Activated CD4-positive, alpha-beta T cell treated with anti-CD3 and anti-CD28 coated beads, Interleukin-2, amount 10 ng/mL, durations not matched to agents 24 days and 14 days (primary cell): ENCODE measurements at places on chromosomes 3 and 15. TPM values are rescaled to one million over a fixed set of nuclear protein-coding genes. Genes with fewer than 3 reads are reported as not detected.
A peak's percentile ranks its signal among the peaks of the same experiment; 100 is the strongest.

Gene NMNAT3
- total RNA-seq: 0.73 and 1.0 TPM in 2 replicates

Gene LDHAL6B
- not detected in 2 replicates for total RNA-seq

Gene UBE2E1
- total RNA-seq: 72.6 and 79.5 TPM in 2 replicates

Gene SPESP1
- 0.51 and 1.1 TPM in 2 replicates for total RNA-seq

Gene TMEM158
- total RNA-seq: 0.44 and 0.66 TPM in 2 replicates

Gene P2RY1
- 0.77 and 0.92 TPM in 2 replicates for total RNA-seq

DNA sequence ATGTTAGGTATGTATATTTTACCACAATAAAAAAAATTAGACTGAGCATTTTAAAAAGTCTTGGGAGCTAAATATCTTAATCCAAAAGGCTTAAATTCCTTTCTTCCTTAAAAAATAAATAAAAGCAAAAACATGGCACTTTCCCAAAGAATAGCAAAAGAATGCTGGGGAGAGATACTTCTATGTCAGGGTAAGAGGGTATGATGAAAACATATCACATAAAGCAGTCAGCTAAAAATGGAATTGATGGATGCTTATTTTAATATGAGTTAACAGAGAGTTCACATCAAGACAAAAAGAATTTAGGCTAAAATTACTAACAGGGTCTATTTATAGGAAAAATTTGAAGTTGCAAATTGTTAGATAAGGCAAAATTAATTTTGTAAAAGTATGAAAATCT is 141.0 kb downstream of the MYLK start:
- no peak for DNase-seq

- DNase-seq: no peak
These were observed 172.9 kb upstream of the SLC2A2 start for GRCh38 chr3:171199473-171199829.

- DNase-seq: no peak
These were observed 184.4 kb downstream of the PEX5L start for GRCh38 chr3:179852142-179852905.

DNA sequence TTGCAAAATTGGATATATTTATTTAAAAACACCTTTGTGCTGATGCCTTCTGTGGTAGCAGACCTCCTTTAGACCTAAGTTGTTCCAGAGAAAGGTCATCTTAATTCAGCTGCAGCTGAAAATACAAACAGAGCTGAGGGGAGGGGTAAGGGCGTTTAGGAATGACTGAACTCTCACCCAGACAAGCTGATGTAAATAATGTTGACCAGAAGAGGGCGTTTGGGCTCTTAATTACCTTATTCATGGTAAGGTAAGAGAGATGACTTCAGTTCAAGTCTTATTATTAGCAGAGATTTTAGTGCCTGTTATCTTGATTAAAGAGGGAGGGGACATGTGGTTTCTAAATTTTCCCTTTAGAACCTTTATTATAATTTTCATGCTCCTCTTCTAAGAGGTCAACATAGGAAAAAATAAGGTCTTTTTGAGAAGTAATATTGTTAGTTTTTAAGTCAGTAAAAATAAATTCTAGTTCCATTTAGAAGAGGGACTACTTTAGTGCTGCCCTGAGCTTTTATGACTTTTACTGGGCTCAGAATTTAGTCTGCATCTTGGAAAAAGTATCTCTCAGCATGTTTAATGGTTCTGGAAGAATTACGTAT is 46.3 kb downstream of the GPR171 start:
- DNase-seq: peak; percentile 83

- DNase-seq: no peak
These were observed 813.1 kb downstream of the NAALADL2 start for GRCh38 chr3:175672119-175672689.

DNA sequence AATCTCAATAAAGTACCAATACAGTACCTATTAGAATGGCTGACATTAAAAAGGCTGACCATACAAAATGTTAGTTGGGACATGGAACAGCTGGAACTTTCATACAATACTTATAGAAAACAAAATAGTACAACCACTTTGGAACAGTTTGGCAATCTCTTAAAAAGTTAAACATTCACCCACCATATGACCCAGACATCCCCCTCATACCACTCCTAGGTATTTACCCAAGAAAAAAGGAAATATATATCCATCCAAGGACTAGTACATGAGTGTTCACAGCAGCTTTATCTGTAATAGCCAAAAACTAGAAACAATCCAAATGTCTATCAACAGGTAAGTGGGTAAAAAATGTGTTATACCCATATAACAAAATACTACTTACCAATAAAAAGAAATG is 25.2 kb upstream of the ARF4 start:
- no peak for DNase-seq

DNA sequence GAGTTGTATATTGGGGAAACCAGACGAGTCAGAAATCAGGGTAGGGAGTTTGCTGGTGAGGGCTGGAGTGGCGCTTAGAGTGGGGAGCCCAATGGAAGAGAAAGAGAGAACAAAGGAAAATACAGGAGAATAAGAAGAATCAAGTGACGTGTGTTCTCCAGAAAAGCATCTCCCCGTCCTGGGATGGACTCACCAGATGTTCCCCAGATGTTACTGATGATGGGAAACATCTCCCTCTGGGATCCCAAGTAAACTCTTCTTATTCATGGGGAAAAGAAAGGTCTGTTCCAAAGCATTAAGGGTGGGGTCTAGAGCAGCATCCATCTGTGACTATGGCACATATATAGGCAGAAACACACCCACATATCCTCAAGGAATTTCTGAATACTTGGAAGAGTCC is 3.0 kb upstream of the CSRNP1 start:
- DNase-seq: no peak

DNA sequence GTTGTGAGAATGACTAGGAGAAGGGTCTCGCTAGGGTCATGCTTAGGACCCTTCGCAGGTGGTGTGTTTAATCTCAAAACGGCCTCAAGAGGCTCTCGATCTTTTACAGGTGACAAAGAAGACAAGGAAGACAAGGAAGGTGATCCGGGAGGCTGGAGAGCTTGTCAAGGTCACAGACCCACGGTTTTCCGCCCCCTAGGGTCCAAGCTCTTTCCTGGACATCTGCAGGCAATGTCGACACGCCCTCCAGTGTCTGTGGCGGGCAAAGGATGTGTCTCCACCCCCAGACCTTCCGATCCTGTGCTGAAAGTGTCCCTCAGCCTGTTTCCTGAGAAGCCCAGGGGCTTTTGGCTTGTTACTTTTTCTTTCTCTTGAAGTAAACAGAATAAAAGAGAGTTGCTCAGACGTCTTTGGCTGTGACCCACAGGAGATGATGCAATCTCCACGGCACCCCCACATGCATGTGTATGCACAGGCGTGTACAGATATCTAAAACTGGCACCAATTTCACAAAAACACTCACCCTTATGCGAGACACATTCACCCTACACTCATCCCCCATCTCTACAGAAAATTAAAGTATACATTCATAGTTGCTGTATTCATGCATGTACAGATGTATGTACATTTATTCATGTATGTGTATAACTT is 108.8 kb downstream of the KLF13 start:
- peak; percentile 96 for DNase-seq

GRCh38 chr15:94042180-94042928 is 189.0 kb upstream of the MCTP2 start:
- no peak for DNase-seq

DNA sequence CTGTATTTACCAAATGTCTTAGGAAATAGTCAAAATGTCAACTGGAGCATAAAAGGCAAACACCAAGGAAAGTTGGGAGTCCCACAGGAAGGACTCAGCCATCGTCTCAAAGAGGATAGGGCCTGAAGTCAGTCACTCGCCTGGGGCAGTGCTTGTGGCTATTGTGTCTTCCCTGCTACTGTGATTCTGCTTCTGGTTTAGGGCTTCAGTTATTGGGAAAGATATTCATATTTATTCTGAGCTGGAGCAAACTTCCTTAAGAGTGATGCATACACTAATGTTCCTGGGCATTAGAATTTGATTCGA is 118.1 kb downstream of the EDEM1 start:
- DNase-seq: no peak

GRCh38 chr15:59550530-59550929 is 61.1 kb upstream of the GCNT3 start:
- DNase-seq: no peak

GRCh38 chr3:38458796-38459498 is 5.3 kb downstream of the ACVR2B start:
- DNase-seq: no peak

DNA sequence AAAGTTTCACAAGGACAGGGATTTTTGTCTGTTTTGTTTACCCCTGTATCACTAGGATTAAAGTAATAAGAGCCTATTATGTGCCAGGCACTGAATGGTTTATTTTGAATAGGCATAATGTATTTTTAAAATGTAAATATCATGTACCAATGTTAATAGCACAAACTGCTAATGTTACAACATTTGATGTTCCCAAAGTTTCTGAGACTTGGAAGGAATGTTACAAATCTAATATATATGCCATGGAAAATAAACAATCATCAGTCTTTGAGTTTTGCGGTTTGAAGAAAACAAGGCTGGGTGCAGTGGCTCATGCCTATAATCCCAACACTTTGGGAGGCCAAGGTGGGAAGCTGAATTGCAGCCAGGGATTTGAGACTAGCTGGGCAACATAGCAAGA is 159.4 kb downstream of the CDIN1 start:
- no peak for DNase-seq

DNA sequence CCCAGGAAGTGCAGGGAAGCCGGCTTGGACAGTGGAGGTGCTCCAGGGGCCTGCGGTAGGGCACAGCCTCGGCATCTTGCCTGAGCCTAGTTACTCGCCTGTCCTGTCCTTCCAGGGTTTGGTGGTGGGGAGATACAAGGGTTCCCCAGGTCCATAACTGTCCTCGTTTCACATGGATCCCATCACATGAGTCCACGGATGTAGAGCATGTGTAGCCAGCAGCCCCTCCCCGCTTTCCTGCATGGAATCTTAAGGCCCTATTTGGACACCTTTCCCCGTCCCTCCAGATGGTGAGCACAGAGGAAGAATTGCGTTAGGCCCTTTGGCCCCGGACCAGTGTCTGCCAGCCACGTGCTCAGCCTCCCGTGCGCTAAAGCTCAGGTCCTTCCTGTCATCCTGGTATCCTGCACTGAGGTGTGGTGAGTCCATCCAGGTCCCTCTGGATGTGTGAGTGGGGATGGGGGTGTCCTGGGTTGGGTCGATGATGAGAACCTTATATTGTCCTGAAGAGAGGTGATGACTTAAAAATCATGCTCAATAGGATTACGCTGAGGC is 230.4 kb downstream of the SNRPN start:
- DNase-seq: no peak

- no peak for DNase-seq
These were observed 533.3 kb downstream of the NSUN3 start for GRCh38 chr3:94596141-94596540.

GRCh38 chr15:57223345-57223744 is 153.0 kb upstream of the CGNL1 start:
- no peak for DNase-seq

- DNase-seq: no peak
These were observed 30.9 kb downstream of the VIPR1 start for GRCh38 chr3:42533161-42533897.

- no peak for DNase-seq
These were observed 76.6 kb downstream of the SLC6A11 start for GRCh38 chr3:10892622-10893021.

DNA sequence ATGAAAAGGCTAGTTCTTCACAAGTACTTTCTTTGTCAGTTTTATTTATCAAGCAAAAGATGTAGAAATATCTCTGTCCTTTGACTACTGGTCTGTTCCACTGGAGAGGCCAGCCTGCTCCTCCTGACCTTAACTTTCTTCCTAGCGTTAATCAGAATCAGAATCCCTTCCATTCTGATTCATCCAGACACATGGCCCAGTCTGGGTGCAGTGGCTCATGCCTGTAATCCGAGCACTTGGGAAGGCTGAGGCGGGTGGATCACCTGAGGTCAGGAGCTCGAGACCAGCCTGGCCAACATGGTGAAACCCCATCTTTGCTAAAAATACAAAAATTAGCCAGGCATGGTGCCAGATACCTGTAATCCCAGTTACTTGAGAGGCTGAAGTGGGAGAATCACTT is 32.0 kb upstream of the MANF start:
- DNase-seq: no peak

DNA sequence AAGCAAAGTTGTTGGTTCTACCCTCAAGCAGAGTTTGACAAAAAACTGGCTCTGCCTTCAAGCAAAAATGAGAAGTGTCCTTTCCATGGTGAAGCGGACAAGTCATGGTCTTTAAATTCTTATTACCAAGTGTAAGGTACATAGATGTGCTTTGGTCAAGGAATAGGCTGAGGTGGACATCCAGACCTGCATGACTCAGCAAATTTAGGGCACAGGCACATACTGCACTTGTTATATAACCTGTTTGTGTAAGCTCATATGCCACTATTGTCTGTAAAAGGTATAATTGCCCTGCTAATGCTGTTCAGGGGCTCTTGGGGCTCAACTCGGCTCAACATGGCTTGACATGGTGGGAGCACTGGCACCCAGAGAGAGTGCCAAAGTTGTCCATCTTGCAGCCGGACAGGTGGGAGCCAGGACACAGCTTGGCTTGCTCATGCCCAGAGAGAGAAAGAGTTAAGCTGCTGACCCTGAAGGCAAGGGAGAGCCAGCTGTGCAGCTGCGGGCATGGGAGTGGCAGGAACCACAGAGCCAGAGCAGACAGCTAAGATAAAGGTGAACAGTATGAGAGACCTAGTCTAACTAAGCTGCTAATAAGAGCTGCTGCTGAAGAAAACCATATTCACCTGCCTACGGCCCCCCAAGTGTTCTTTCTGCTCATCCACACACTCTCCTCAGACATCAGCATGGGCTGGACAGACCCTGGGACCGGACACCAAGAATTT is 17.7 kb downstream of the MCCC1 start:
- no peak for DNase-seq

DNA sequence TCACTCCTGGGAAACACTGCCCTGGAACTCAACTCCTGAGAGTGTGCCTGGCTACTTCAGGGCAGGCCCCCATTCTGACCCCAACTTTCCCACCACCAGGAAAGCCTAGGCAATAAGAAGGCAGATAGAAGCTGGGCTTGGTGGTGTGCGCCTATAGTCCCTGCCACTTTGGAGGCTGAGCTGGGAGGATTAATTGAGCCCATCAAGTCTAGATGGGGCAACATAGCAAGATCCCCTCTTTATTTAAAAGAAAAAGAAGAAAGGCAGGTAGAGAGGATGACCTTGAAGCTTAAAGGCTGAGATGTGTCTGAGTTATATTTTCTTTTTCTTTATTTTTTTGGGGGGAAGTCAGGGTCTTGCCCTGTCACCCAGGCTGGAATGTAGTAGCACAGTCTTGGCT is 4.2 kb upstream of the RBPMS2 start:
- no peak for DNase-seq

- DNase-seq: no peak
These were observed 569.8 kb downstream of the RBMS3 start for GRCh38 chr3:29850641-29851040.

DNA sequence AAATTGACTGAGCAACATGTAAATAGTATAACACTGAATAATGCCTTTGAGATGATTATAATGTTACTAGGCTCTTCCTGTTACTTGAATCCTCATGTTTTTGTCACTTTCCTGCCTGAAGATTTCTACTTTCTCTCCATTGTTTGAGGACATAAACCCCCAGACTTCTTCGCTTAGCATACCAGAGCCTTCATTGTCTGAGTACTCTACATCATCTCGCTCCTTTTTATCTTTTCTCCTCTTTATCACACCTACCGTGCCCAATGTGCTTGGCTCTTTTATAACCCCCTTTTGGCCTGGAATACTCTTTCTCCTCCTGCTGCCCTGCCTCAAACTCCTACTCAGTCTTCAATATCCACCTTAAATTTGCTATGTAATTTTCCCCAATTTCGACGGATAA is 30.3 kb upstream of the MGA start:
- no peak for DNase-seq

GRCh38 chr3:45062697-45063070 is 36.6 kb downstream of the CLEC3B start:
- DNase-seq: no peak
